Heart right ventricle (tissue), 16 donors: ENCODE measurements at places on chromosomes 7 and 10. TPM values are rescaled to one million over a fixed set of nuclear protein-coding genes. Genes with fewer than 3 reads are reported as not detected.

Gene RSPH10B
- polyA plus RNA-seq: not detected

Gene PTN
- polyA plus RNA-seq: 7.9 TPM

Gene NXPH1
- not detected for polyA plus RNA-seq

Gene STK31
- polyA plus RNA-seq: 0.04 TPM

- no peak for DNase-seq
These were observed 219.5 kb upstream of the CSTF2T start for GRCh38 chr10:51918884-51919325.

DNA sequence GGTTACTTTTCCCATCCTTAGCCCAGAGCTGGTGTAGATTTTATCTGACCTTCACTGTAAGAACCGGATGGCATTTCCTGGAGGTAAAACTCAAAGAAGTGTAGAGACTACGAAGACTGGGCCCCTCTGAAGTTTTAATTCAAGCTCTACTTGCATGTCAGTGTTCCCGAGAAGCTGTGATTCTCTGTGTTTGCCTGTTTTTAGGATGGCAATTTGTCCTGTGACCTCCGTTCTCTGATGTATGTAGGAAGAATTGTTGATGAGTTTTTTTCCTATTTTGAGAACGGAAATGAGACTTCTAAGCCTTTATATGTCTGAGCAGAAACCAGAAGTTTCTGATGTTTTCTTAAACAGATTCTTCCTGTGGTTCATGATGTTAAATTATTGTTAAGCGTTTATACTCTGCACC lies 94.1 kb downstream of the CDCA7L start:
- DNase-seq: no peak

DNA sequence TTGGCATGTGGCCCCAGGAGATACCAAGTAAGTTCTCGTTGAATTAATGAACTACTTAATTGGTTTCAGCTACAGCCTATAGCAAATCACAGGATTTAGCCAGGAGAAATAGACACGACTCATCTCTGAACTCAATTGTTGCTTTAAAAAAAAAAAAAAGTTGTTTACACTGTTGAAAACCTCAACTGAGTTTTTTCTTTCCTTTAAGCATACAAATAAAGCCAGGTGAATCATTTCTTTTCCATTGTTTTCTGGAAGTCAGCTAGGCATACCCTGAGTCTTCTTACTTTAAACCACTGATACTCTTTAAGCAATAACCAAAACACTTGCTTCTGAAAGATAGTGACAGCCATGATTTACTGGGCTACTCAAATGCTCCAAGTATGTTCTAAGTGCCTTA lies 755 bp downstream of the FRMPD2 start:
- DNase-seq: no peak

DNA sequence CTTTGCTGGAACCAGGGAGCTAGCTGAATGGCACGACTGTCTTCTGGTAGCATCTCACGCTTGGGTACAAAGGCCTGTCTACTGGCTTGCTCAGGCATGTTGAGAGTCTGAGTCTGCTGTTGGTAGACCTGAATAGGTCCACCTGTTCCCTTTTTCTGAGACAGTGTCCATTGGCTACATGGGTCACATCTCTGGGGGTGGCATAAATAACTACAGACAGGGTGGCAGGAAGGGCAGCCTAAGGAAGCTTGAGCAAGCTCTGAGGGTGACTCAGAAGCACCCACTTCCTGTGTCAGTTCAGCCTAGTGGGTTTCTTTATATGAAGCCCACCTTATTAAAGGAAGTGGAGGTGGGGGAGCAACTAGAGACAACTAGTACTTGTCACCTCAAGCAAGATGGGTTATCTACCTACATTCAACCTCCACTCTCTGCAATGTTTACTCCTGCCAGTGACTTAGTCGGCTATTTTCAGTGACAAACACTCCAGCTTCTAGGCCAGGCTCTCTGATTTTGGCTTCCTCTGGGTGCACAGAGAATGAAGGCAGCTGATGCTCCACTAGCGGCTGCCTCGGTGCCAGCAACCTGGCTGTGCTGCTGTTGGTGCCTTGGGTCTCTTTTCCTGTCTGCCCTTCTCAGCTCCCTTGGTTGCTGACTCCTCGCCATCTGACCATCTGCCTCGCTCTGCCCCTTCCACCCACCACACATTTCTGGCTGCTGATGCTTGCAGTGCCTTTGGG lies 5.7 kb upstream of the ZYX start:
- no peak for DNase-seq

DNA sequence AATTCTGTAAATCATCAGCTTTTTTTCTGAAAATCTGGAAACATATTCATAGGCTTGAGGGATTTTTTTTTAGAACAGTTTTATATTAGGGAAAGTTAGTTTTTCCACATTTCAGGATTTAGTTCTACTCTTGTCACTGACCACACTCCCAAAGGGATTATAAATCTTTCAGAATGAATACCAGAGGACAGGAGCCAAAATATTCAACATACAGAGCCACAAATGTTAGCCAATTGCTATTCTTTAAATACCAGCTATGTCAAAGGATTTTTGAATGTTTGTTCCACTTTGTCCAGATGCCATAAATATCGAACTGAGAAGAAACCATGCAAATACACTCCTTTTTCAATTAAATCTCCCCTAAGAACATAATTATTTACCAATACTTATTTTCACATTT lies 50.7 kb downstream of the ODAD2 start:
- no peak for DNase-seq

- no peak for DNase-seq
These were observed 226.2 kb upstream of the KAT6B start for GRCh38 chr10:74600170-74600569.

GRCh38 chr7:64544010-64544409 lies 18.9 kb downstream of the ZNF680 start:
- no peak for DNase-seq
